CD4-positive, alpha-beta memory T cell (primary cell): ENCODE measurements at places on chromosomes 7 and 10.
A peak's percentile ranks its signal among the peaks of the same experiment; 100 is the strongest.

GRCh38 chr7:2631946-2632732 lies at the start of gene TTYH3:
Gene TTYH3, plus strand, starts transcription at chr7:2631986. Its CDS starts 170 bp downstream, at chr7:2632156.
- no peak for DNase-seq

- DNase-seq: peak; percentile 48
Observed at GRCh38 chr7:45920502-45921380, at the start of gene IGFBP3. Gene IGFBP3, minus strand, starts transcription at chr7:45921272. Its CDS starts 132 bp downstream, at chr7:45921140.

DNA sequence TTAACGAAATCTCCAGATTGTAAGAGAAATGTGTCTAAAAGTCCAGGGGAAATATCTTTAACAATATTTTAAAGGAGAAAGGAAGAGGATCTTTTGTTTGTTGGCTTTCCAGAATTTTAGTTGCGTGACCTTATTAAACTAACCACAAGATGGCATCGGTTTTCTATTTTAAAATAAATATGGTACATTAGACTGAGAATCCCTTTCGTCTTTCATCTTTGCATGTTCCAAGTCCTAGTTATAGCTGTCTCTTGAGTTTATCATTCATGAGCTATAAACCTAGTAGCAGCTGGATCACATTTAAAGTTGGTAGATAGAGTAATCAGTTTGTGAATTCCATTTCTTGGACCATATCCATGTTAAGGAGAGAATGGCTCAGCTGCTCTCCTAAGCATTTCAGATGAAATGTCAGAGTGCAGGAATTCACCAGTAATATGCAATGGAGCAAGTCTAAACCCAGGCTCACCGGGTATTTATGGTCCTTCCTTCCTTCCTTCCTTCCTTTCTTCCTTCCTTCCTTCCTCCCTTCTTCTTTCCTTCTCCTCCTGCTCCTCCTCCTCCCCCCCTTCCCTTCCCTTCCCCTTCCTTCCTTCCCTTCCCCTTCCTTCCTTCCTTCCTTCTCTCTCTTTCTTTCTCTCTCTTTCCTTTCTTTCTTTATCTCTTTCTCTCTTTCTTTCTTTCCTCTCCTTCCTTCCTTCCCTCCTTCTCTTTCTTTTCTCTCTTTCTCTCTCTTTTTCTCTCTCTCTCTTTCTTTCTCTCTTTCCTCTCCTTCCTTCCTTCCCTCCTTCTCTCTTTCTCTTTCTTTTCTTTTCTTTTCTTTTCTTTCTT lies 57.8 kb upstream of the RAB18 start:
- DNase-seq: no peak

DNA sequence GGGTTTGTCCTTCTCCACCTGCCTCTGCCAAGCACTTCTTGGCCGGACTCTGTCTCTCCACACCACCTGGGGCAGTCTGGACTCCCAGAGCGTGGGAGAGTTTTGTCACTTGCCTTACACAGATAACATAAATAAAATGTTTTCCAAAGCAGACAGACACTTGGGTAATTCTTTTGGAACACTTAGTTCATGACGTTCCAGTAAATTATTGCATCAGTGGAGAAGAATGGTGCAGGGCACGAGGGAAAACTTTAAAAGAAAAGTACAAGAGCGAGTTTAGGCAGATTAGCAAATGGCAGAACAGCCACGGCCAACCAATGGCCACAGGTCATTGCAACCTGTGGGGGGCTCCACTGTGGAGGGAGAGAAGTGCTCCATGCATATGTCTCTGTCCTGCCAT lies 170.6 kb upstream of the GRB10 start:
- no peak for DNase-seq

GRCh38 chr7:6600093-6600492 lies 10.3 kb downstream of the INTS15 start:
- no peak for DNase-seq

GRCh38 chr7:51356849-51357516 lies 40.4 kb upstream of the COBL start:
- no peak for DNase-seq

- no peak for DNase-seq
Observed at GRCh38 chr10:71520042-71520441, 123.3 kb downstream of the CDH23 start.
